ENCODE measurements at places on chromosomes 7 and 10. TPM values are rescaled to one million over a fixed set of nuclear protein-coding genes. Genes with fewer than 3 reads are reported as not detected.

GRCh38 chr10:131027256-131027655 is 284.3 kb downstream of the TCERG1L start:
- DNase-seq: no peak

DNA sequence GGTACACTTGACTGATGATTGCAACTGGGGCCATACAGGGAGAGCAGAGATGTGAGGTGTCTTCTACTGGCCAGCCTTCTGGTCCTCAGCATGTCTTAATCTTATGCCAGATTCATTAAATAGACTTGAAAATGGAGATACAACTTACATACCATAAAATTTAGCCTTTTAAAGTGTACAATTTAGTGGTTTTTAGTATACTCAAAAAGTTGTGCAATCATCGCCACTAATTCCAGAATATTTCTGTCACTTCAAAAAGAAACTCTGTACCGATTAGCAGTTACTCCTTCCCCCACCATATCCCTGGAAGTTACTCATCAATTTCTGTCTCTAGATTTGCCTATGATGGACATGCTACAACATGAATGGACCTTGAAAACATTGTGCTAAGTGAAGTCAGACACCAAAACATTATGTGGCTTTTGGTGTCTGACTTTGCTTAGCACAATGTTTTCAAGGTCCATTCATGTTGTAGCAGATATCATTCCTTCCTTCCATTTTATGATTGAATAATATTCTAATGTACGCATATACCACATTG is 53.0 kb downstream of the SH2D4B start:
- DNase-seq: no peak

The MSMB gene
- not detected for total RNA-seq

GRCh38 chr7:50166997-50167965 is 74.2 kb upstream of the ZPBP start:
- DNase-seq: no peak

DNA sequence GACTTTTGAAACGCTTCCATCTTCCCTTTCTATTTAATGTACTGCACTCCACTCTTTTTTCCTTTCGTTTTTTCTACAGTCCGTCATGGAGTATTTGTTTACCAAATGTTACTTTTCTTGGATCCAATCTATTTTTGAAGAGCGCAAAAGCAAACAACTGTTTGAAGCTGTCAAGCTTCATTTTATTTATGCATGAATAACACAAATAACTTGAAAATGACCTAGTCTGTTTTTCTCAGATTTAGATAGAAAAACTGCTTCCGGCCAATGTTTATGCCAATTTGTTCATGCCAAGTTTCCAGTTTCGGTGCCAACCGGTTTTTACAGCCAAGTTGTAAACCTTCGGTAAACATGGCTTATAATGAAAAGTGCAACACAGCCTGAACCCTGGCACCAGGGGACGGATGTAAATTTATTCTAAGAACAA is 150.9 kb upstream of the KLF6 start:
- DNase-seq: peak; percentile 99

- DNase-seq: no peak
Measured at GRCh38 chr7:16967300-16967811, 85.6 kb upstream of the AGR3 start.

DNA sequence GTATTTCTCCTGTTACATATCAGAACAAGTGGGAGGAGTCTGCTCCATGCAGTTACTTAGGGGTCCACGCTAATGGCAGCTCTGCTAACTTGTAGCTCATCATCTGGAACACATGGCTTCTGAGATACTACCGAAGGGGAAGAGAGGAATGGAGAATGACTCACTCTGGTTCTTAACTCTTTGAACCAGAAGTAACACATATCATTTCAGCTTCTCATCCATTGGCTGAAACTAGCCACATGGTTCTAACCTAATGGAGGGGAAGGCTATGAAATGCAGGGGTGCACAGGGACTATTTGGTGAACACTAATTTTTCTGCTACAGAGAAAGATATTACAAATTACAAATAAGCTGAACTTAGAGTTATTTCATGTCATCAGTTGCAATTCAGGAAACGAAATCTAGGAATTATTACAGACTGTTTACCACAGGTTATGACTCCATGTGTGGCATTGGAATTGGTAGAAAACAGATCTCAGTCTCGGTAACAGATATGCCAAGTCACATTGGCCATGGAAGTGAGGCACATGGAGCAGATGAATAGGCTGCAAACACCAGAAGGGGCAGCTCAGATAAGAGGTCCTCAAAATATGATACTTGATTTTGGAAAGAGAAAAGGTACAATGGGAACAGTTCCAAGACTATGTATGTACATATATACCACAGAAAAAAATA is 9.4 kb upstream of the KAT6B start:
- DNase-seq: no peak

DNA sequence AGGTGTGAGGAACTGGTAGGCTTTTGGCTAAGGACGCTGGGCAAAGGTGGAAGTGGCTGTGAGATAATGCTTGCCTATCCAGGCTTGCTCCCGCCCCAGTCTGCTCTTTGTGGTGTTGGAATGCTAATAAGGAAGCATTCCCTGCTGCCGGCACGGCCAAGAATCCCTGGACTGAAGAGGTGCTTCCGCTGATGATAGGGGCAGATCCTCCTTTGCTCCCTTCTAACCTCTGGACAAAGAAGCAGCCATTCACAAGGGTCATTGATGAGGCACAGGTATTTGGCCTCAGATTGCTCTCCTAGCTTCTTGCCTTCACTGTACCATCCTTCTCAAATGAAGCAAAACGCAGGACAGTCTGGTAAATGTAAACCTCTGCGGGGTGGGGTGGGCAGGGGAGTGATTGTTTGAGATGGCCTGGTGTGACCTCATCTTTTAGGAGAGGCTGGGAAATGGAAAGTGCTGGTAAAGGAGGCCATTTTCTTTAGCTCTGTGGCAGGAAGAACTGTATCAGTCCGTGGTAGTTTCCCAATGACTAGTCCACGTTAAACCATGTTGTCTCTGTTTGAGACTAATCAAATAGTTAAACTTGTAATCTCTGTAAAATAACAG is 1.7 kb downstream of the PGAM1 start:
- no peak for DNase-seq

- DNase-seq: peak; percentile 49
Measured at GRCh38 chr10:49200854-49201253, 12.7 kb upstream of the TMEM273 start.

DNA sequence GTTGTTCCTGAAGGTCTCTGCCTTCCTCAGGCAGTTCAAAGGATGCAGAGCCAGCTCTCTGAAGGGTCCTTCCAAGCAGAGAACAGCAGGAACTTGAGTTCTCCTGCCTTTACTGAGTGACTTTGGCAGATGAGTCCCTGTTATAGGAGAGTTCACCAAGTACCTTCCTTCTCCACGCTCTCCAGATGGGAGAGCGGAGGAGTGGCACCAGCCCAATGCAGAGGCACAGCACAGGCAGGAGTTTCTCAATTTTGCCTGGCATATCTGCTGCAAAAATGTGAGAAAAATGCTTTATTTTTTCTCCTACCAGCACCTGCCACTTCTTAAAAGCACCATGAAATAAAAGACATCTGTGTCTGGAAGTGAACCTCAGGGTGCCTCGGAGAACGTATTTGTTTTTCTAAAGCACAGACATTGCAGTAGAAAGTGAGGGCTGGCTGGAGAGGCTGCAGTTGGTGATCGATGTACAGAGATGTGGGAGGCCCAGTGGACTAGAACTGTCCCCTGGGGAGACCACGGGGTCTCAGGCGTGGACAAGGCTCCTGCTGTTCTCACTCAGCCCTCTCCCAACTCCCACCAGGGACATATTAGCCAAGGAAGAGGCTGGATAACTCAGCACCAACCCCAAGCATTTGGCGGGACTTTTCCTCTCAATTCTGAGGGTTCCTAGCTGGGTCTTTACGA is 174.5 kb downstream of the WDR37 start:
- DNase-seq: no peak

The HYAL4 gene
- total RNA-seq: 0.39 TPM

DNA sequence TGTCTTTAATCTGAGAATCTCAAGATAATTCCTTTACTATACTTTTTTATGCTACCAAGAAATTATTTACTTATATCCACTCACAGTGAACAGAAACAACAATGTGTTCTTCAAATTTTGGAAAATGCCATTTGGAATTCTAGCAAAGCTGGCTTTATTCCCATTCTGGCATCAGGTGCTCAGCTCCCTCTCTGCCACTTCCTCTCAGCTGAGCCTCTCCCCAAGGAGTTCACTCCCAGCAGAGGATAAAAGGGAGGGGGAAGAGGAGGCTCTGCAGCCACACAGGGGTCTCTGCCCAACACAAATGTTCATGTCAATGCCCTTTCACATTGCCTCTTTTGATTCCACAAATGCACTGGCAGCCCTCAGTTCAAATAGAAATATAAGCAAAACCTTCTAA is 116.9 kb downstream of the CPEB3 start:
- no peak for DNase-seq

DNA sequence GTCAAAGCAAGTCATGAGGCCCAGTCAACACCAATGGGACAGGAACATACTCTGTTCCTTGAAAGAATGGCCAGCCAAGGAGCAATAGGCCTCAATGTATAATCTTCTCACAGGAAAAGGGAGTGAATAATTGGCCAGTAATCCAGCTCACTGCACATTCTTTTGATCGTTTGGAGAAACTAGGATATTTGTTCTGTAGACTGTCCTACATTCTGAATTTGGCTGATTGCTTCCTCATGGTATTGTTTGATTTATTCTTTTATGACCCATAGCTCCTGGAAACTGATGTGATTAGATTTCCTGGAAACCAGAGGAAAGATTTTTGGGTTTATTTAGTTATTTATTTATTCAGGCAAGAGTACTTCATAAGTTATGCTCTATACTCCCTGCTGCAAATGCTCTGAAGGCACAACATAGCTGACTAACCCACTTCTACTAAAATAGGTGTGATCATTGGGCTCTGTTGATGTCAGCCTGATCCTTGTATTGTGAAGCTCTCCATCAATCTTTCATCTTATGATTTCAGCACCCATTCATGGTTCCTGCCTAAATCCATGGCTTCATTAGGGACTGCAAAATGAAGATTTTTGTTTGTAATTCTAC is 745.2 kb downstream of the SUGCT start:
- DNase-seq: peak; percentile 17

GRCh38 chr7:33192695-33193291 is 63.4 kb downstream of the BBS9 start:
- DNase-seq: no peak

The CYP26C1 gene
- total RNA-seq: 0.77 TPM

DNA sequence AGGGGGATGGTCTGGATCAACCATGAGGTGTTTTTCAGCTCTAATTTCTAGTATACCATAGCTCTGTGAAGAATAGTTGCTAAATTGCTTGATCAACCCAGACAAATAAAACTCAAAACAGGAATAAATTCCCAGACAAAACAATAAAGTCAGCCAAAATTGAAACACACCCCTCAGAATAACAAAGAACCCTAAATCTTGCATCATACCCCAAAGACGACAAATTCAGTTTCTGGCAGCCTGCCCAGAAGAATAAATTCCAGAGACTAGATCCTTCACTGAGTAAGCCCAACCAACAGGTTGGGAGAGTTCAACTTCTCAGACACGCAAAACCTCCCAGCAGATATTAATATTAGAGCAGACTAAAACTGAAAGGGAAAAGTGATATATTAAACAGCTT is 11.2 kb upstream of the SEM1 start:
- no peak for DNase-seq

- DNase-seq: no peak
Measured at GRCh38 chr10:68759967-68760366, 38.9 kb downstream of the CCAR1 start.

The CPEB3 gene
- total RNA-seq: 0.90 TPM

- DNase-seq: peak; percentile 88
Measured at GRCh38 chr7:18019555-18019954, 8.1 kb downstream of the PRPS1L1 start.

GRCh38 chr7:16356301-16356958 is 64.9 kb downstream of the CRPPA start:
- no peak for DNase-seq

DNA sequence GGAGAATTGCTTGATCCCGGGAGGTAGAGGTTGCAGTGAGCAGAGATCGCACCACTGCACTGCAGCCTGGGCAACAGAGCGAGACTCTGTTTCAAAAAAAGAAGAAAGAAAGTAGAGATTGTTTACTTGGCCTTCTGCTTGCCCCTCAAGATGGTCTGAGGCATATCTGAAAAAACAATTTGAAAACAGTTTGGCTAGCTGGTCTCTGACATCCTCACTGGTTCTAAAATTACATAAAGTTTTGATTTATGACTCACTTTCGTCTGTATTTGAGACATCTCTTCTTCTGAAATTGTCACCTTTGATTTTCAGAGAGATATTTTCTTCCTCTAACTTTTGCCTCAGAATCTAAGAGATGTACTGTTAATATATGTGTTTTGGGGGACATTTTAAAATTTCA is 49.6 kb upstream of the HELLS start:
- DNase-seq: no peak

The ZNF239 gene
- total RNA-seq: 0.13 TPM

DNA sequence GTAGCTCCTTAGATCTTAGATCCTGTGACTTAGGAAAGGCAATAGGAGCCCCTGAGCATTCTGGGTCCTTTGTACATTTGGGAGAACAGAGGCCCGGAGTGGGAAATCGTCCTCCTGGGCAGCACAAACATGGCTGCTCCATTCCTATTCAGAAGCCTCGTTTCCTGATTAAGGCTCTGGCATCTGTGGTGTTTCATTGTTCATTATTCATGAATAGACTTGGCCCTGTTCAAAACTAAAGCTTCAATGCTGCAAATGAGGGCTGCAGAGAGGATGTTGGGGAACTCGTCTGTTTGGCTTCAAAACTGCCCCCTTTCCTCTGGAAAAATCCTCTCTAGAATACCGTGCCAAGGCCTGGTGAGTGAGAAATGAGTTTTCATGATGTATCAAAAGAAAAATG is 3.4 kb upstream of the HTRA1 start:
- no peak for DNase-seq

- no peak for DNase-seq
Measured at GRCh38 chr7:16063716-16064675, 357.3 kb downstream of the CRPPA start.

DNA sequence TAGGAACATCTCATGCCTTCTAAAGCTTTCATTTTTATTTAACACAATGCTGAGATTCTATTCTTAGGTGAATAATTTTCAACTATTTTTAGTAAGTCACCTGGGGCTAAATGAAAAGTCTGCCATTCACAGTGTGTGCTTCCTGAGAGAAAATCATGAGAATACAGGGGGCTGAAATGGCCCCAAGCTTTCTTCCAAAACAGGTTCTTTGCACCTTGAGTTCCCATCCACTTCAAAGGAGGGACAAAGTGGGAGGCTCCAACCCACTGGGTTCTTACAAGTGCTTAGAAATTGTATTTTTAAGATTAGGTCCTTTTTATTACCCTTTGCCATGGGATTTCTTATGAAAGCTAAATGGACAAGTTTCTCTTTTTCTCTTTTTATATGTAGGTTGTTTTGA is 21.5 kb upstream of the FAM133B start:
- DNase-seq: no peak

DNA sequence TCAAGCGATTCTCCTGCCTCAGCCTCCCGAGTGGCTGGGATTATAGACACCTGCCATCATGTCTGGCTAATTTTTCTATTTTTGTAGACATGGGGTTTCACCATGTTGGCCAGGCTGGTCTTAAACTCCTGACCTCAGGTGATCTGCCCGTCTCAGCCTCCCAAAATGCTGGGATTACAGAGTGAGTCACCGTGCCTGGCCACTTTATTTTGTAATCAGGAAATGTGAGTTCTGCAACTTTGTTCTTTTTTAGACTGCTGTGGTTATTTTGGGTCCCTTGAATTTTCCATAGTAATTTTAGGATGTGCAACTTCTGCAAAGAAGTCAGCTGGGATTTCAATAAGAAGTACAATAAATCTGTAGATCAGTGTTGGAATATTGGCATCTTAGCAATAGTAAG is 96.8 kb downstream of the CYTH3 start:
- no peak for DNase-seq
